ENCODE measurements at places on chromosomes 12 and 14.

- no peak for DNase-seq
Measured at GRCh38 chr14:26606729-26607312, 9.0 kb upstream of the NOVA1 start.

GRCh38 chr12:124556896-124557501, 10.4 kb downstream of the NCOR2 start:
- DNase-seq, result no peak

- DNase-seq, result no peak
Measured at GRCh38 chr14:81363746-81364378, 36.3 kb downstream of the STON2 start.

DNA sequence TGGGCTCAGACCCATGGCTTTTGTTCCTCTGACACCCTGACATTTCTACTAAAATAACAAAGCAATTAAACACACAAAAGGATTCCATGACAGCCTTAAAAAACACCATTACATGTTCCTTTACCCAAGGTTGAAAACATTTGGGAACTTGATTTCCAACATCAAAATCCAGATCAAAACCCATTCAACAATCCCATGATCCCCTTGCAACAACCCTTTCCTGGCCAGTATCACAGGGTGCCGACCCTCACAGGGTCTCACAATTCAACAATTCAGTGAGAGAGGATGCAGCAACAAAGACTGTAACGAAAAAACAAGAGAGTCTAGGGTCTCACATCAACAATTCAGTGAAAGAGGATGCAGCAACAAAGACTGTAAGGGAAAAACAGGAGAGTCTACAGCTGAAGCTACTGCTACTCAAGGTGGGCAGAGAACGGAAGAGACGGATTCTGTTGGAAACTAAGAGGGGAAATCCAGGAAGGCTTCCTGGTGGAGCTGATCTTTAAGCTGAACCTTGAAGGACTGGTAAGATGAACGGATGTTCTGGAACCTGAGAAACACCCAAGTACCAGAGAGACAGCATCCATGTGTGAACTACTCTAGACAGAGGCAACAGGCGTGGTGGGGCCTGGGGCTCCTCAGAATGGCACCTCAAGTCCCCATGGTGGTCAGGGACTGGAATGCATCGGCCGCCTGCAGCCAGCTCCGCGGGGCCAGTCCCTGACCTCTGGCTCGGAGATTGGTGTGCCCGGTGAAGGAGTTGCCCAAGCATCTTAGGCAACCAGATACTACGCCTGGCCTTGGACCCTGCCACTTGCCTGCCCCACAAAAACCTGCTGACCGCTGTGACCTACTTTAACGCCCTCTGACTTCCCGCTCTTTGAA, 22.7 kb upstream of the ZFP36L1 start:
- no peak for DNase-seq

DNA sequence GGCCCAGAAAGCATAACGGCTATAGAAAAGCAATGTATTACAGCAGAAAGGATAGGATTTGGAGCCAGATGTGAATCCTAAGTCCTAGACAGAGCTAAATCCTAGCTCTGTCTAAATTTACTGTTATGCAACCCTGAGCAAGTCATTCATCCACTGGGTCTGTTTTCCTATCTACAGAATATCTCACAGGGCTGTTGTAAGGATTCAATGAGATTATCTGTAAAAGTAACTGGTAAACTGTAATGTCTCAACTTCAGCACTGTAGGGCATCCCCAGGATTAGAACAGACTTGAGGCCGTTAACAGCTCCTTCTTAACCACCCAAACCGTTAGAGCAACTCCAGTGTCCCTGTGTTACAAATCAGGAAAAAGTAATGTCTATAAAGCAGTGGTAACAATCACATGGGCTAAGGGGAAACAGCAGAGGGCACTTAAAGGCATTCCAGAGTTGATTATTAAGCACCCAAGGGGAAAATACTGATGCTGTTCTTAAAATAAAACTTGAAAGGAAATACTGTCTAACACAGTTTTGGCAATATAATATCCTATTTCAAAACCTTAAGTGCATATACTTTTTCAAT, 10.1 kb downstream of the GMFB start:
- DNase-seq, result no peak

DNA sequence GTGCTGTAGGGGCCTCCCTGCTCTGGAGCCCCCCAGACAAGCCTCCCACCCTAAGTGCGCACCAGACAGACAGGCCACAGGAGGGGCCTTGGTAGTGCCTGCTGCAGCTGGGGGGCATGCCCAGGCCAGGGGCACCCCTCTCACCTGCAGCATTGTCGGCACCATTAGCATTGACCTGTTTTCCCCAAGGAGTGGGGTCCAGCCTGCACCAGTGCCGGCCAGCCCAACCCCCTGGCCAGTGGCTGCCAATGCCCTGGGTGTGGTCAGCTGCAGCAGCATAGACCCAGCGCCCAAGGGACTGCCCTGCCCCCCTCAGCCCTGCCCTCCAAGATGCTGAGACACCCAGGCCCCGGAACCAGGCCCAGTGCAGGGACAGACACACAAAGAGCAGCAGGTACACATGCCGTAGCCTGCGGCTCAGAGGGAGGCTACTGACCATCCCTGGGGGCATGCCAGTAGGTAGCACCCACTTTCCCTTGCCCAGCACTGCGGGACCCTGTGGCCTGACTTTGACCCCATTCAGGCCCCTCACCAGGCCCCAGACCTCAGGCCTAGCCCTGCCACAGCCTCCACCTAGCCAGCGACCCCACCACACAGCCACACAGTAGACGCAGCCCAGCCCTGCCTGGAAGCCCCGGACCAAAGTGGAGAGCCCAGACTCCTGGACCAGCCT, 1.0 kb downstream of the AHNAK2 start:
- no peak for DNase-seq

GRCh38 chr12:64840949-64841717, 16.7 kb downstream of the TBC1D30 start:
- no peak for DNase-seq

- DNase-seq, result no peak
Measured at GRCh38 chr12:103530307-103531066, 34.7 kb upstream of the C12orf42 start.

GRCh38 chr12:60935981-60936761, 1324.0 kb upstream of the USP15 start:
- DNase-seq, result no peak

Measured in non-pigmented ciliary epithelial cell (primary cell).